ENCODE measurements at places on chromosomes 13 and 19. TPM values are rescaled to one million over a fixed set of nuclear protein-coding genes. Genes with fewer than 3 reads are reported as not detected.

DNA sequence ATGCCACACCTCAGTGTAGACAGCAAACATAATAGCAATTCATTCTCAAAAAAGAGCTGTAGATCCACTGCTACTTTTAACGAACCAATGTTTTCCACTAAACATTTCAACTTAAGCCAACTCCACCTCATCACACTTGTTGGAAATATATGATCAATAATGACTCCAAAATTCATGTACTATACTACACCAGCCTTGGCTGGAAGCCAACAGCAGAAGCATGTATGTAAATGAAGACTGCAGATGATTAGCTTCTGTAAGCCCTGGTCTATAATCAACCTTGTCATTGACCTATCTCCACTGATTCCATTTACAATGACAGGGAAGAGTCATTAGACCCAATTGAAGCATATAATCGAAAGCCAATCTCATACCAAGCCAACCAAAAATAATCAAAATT lies 71.7 kb downstream of the STK24 start:
- H3K27me3 ChIP-seq, result no peaks in the 10 kb centered on the region
- peaks cover 56% of the 10 kb centered on the region for H3K4me1 ChIP-seq
- no peak for DNase-seq
- no peak overlapping the region for H3K27ac ChIP-seq
- no peaks in the 10 kb centered on the region for H3K36me3 ChIP-seq

DNA sequence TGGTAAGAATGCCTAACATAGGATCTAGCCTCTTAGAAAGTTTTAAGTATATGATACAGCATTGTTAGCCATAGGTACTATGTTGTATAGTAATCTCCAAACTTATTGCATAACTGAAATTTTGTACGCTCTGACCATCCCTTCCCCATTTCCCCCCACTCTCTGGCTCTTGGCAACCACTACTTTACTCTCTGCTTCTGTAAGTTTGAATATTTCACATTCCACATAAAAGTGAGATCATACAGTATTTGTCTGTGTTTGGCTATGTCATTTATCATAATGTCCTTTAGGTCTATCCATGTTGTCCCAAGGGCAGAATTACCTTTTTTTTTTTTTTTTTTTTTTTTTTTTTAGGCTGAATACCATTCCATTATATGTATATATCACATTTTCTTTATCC lies 396.9 kb downstream of the DLEU7 start:
- no peaks in the 10 kb centered on the region for H3K27me3 ChIP-seq
- no peaks in the 10 kb centered on the region for H3K4me1 ChIP-seq
- no peak overlapping the region for H3K27ac ChIP-seq
- no peak overlapping the region for H3K4me3 ChIP-seq

GRCh38 chr19:48661711-48662090 lies 11.1 kb downstream of the NTN5 start:
- no peaks in the 10 kb centered on the region for H3K27me3 ChIP-seq
- no peak for DNase-seq
- H3K27ac ChIP-seq, result no peak overlapping the region
- H3K4me3 ChIP-seq, result no peak overlapping the region
- no peaks in the 10 kb centered on the region for H3K36me3 ChIP-seq

GRCh38 chr19:7554565-7554964 lies 19.0 kb downstream of the PNPLA6 start:
- no peak overlapping the region for H3K4me3 ChIP-seq
- no peaks in the 10 kb centered on the region for H3K27me3 ChIP-seq
- H3K36me3 ChIP-seq, result peaks cover 8% of the 10 kb centered on the region

DNA sequence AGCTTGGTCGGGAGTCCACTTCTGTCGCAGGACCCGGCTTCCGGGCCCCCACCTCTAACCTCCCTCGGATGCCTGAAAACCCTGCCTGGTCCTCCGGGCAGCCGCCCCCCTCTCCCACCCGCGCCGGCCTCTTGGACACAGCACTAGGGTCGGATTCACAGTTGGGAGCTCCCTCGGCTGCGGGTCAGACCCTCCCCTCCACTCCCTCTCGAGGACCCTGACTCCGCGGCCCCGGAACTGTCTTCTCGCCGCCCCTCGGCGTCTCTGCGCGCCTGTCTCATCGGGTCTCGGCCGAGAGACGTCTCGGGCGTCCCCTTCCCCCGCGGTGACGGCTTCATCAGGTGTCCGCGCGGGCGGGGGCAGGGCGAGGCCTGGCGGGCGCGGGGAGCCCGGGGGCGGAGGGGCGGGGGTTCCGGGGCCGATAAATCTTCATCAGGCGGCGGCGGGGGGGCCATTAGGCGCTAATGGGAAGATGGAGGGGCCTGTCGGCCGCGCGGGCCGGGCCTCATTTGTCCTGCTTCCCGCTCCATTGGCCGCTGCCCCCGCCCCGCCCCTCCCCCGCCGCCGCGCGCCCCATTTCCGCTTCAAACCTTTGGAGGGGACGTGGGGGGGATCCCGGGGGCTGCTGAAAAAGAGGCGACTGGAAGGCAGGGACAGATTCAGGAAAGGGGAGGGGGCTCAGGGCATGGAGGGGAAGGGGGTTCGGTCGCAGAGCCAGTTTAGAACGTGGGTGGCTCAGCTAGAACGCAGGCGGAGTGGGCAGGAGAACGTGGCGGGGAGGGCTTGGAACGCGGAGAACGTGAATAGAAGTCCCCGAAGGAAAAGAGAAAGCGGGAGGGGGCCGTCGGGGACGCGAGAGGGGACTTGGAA lies 11.8 kb upstream of the ERFL start:
- H3K4me3 ChIP-seq, result peak overlapping the region; percentile 69
- H3K36me3 ChIP-seq, result no peaks in the 10 kb centered on the region
- peaks cover 7% of the 10 kb centered on the region for H3K4me1 ChIP-seq
- peak; percentile 52 for DNase-seq
- no peaks in the 10 kb centered on the region for H3K27me3 ChIP-seq

DNA sequence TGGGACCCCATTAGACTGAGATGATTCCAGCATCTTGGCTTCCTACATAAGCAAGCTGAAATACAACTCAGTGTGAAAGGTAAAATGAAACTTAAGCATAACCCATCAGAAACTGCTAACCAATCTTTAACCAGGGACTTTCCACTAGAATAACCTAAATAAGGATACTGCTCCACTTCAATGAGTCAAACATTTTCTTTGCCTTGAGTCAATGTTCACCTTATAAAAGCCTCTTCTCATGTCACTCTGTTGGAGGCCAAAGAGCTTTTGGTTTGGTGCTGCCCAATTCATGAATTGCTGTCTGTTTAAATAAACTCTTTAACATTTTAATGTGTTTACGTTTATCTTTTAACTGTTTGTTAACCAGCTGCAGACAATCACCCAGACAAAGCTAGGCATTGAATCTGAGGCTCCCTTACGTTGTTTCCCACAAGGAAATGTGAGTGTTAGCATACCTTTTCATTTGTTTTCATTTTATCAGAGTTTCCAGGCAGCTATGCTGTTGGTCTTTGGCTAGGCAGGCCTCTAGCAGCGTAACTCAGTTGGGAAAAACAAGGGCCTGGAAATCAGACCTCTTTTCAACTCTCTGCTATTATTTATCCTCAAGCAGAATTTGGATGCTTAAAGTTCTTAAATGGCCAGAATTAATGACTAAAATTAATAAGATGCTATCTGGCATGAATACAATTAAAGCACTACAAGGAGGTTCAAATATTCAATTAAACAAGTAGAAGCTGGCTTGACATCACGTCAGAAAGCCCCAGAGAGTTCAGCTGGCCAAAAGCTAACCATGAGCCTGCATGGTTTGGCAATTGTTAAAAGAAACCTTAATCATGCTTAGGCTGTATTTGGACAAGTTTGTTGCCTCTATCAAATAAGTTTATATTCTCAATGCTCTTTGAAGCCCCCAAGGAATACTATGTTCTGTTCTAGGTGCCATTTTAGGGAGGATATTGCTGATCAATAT lies 200.2 kb downstream of the DCLK1 start:
- H3K4me3 ChIP-seq, result no peak overlapping the region
- no peak overlapping the region for H3K27ac ChIP-seq
- H3K4me1 ChIP-seq, result peaks cover 30% of the 10 kb centered on the region
- no peaks in the 10 kb centered on the region for H3K27me3 ChIP-seq
- H3K36me3 ChIP-seq, result no peaks in the 10 kb centered on the region
- DNase-seq, result no peak

DNA sequence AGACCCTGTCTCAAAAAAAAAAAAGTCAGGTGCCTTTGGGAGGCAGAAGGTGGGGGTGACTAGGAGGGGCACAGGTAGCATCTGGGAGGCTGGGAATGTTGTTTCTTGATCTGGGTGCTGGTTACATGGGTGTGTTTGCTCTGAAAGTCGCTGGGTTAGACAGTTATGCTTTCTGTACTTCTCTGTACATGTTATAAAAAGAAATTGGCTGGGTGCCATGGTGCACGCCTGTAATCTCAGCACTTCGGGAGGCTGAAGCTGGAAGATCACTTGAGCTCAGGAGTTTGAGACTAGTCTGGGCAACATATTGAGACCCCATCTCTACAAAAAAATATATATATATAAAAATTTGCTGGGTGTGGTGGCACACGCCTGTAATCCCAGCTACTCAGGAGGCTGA lies 15.1 kb downstream of the NOSIP start:
- no peak for DNase-seq
- H3K27me3 ChIP-seq, result no peaks in the 10 kb centered on the region
- H3K27ac ChIP-seq, result no peak overlapping the region
- H3K4me3 ChIP-seq, result no peak overlapping the region
- no peaks in the 10 kb centered on the region for H3K36me3 ChIP-seq

GRCh38 chr19:19004144-19004543 lies 29.2 kb downstream of the SUGP2 start:
- peaks cover 23% of the 10 kb centered on the region for H3K36me3 ChIP-seq
- H3K4me3 ChIP-seq, result no peak overlapping the region
- no peak overlapping the region for H3K27ac ChIP-seq

DNA sequence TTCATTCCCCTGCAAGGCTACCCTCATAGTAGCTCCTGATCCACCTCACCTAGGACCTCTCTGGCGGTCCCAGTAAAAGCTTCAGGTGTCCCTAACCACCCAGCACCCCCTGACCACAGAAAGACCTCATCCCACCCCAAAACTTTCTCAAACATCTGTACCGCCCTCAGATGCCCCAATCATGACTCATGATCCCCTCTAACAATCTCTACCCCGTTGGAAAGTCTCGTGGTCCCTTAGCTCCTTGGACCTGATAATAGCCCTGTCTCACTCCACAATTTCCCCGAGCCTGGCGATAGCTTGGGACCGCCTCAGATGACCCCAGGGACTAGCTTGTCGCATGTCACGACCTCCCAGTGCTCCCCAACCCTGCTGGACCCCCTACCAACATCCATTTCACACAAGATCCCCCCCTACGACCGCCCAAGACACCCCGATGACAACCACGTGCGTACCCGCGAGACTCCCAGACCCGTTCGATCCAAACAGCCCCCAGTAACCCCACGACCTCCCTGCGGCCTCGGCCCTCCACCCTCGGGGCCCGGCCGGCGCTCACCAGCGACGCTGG lies 450 bp downstream of the NDUFA11 start:
- no peaks in the 10 kb centered on the region for H3K36me3 ChIP-seq
- no peaks in the 10 kb centered on the region for H3K27me3 ChIP-seq
- peaks cover 9% of the 10 kb centered on the region for H3K4me1 ChIP-seq
- H3K27ac ChIP-seq, result peak overlapping the region; percentile 98
- peak overlapping the region; percentile 99 for H3K4me3 ChIP-seq

- H3K27me3 ChIP-seq, result no peaks in the 10 kb centered on the region
- H3K27ac ChIP-seq, result peak overlapping the region; percentile 50
- H3K4me1 ChIP-seq, result peaks cover 27% of the 10 kb centered on the region
- DNase-seq, result peak; percentile 67
- peak overlapping the region; percentile 66 for H3K4me3 ChIP-seq
Observed at GRCh38 chr13:80132741-80133601, 208.0 kb downstream of the SPRY2 start.

DNA sequence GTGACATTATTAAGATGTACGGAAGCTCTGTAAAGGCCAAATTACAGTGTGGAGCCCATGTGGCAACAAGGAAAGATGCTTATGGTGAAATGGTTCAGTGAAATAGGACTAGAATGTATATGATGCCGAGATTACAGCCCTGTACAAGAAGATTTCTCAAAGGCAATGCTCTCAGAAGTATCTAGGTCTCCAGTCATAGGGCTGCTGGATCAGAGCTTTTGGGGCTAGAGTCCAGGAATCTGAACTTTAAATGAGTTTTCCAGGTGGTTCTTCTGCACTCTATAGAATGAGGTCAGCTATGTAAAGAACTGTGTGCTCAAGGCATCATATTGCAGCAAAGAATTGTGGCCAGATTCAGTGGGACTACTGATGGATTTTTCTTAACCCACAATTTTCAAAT lies 75.4 kb upstream of the STK24 start:
- no peaks in the 10 kb centered on the region for H3K4me1 ChIP-seq
- H3K4me3 ChIP-seq, result no peak overlapping the region
- H3K36me3 ChIP-seq, result no peaks in the 10 kb centered on the region
- H3K27ac ChIP-seq, result no peak overlapping the region

- no peak overlapping the region for H3K4me3 ChIP-seq
- no peak overlapping the region for H3K27ac ChIP-seq
- H3K36me3 ChIP-seq, result no peaks in the 10 kb centered on the region
- H3K27me3 ChIP-seq, result no peaks in the 10 kb centered on the region
- DNase-seq, result no peak
- peaks cover 34% of the 10 kb centered on the region for H3K4me1 ChIP-seq
Observed at GRCh38 chr13:27641711-27642502, 20.2 kb downstream of the POLR1D start.

GRCh38 chr19:51784922-51785690 lies 9.9 kb upstream of the FPR3 start:
- H3K4me3 ChIP-seq, result peak overlapping the region; percentile 22
- peak overlapping the region; percentile 60 for H3K27ac ChIP-seq
- 0 out of 2 replicates have a peak, but pooled peaks cover 4% of the 10 kb centered on the region for H3K27me3 ChIP-seq
- H3K4me1 ChIP-seq, result peaks cover 14% of the 10 kb centered on the region

DNA sequence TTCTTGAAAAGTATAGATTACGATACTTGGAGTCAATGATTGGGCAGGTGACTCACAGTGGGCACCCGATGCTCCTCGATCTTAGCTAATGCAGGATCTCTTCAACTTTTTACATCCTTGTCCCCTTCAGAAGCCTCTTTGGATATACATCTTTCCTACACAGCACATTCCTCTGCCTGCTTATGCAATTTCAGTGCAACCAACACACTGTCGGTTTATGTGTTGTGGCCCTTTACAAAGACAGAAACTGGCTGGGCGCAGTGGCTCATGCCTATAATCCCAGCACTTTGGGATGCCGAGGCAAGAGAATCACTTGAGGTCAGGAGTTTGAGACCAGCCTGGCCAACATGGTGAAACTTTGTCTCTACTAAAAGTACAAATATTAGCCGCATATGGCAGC lies 2.6 kb downstream of the GPR42 start:
- H3K36me3 ChIP-seq, result no peaks in the 10 kb centered on the region
- H3K27me3 ChIP-seq, result peaks cover 6% of the 10 kb centered on the region
- H3K4me3 ChIP-seq, result no peak overlapping the region
- H3K27ac ChIP-seq, result no peak overlapping the region
- no peak for DNase-seq

- DNase-seq, result no peak
- H3K27ac ChIP-seq, result no peak overlapping the region
- H3K4me3 ChIP-seq, result no peak overlapping the region
- H3K27me3 ChIP-seq, result no peaks in the 10 kb centered on the region
- H3K36me3 ChIP-seq, result no peaks in the 10 kb centered on the region
Observed at GRCh38 chr19:45895519-45895972, 6.9 kb downstream of the MYPOP start.

- H3K27me3 ChIP-seq, result no peaks in the 10 kb centered on the region
- H3K36me3 ChIP-seq, result no peaks in the 10 kb centered on the region
- no peak for DNase-seq
- no peak overlapping the region for H3K4me3 ChIP-seq
- H3K4me1 ChIP-seq, result no peaks in the 10 kb centered on the region
Observed at GRCh38 chr19:6958791-6959190, 62.4 kb downstream of the MBD3L2B start.

Gene STARD13
- 13.8 TPM for polyA plus RNA-seq

Gene GSX1
- not detected for polyA plus RNA-seq

Gene KLC3
- polyA plus RNA-seq, result not detected

Gene SERP2
- 4.2 TPM for polyA plus RNA-seq

Gene CLPTM1
- polyA plus RNA-seq, result 109 TPM

Gene THSD8
- polyA plus RNA-seq, result 10.8 TPM

Measured in GM23248 (cell line).